ENCODE measurements at places on chromosomes 7 and 10.

GRCh38 chr7:154837622-154838021 lies 165.3 kb downstream of the PAXIP1 start:
- no peak for DNase-seq

GRCh38 chr7:41149576-41149975 lies 553.3 kb downstream of the INHBA start:
- no peak for DNase-seq

DNA sequence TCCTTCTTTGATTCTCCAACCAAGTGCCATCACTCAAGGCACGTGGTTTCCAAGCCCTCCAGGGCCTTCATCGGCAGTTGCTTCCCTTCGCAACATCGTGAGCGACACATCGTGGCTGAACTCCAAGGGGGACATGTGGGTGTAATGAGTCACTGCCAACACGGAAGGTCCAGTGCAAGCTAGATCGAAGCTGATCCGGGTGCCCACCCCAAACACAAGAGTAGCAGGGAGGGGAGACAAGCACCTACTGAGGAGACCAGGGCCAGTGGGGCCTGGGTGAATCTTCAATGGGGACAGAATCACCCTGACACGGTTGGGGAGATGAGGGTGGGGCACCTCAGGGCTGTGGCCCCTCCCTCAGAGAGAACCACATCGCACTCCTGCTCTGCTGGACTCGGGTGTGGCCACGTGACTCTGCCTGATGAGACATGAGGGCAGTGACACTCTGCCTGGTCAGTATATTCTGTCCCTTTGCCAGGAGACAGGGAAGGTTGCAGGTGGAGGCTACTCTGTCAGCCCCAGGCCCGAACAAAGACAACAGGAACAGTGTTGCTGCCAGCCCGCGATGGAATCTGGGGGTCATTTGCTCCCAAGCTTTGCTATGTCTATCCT lies 36.8 kb upstream of the HSPA12A start:
- no peak for DNase-seq

GRCh38 chr10:24288581-24288980 lies 79.6 kb downstream of the KIAA1217 start:
- no peak for DNase-seq

GRCh38 chr10:72567421-72567820 lies 58.5 kb downstream of the MICU1 start:
- no peak for DNase-seq

DNA sequence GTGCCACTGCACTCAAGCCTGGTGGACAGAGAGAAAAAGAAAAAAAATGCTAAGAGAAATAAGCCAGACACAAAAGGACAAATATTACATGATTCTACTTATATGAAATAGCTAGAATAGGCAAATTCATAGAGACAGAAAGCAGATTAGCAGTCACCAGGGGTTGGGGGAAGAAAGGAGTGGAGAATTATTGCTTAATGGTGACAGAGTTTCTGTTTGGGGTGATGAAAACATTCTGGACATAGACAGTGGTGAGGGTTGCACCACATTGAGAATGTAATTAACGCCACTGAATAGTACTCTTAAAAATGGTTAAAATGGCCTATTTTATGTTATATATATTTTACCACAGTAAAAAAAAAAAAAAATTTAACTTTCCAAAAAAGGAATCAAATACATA lies 6.4 kb upstream of the NT5C2 start:
- no peak for DNase-seq

- no peak for DNase-seq
Measured at GRCh38 chr10:81724431-81724830, 150.6 kb upstream of the NRG3 start.

- no peak for DNase-seq
Measured at GRCh38 chr10:124155781-124156435, 62.5 kb upstream of the CHST15 start.

DNA sequence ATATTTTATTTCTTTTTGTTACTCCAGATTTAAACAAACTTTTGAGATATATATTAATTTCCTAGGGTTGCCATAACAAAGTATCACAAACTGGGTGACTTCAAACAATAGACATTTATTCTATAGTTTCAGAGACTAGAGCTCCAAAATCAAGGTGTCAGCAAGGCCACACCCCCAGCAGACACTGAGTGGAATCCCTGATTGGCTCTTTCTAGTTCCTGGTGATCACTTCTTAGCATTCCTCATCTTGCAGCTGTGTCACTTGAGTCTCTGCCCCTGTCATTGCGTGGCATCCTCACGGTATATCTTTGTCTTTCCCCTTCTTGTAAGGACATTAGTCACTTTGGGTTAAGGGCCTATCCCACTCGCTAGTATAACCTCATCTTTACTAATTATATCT lies 7.6 kb upstream of the SLC26A3 start:
- DNase-seq = no peak

DNA sequence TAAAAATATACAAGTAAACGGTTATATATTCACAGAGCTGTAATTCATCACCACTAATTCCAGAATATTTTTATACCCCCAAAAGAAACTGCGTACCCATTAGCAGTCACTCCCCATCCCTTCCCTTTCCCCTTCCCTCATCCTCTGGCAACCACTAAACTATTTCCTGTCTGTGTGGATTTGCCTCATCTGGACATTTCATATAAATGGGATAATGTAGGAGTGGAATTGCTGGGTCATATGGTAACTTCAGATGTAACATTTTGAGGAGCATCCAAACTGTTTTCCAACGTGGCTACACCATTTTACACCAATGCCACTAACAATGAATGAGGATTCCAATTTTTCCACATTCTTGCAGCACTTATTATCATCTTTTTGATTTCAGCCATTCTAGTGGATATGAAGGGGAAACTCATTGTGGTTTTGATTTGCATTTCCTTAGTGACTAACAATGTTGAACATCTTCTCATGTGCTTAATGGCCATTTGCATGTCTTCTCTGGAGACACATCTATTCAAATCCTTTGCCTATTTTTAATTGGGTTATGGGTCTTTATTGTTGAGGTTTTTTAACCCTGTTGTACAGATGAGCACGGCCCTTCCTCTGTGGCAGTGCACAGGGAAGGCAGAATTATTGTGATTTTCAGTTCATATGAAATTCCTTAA lies 79.2 kb downstream of the RBM20 start:
- DNase-seq = no peak

GRCh38 chr10:85863301-85864172 lies 503.1 kb downstream of the GRID1 start:
- DNase-seq = no peak

DNA sequence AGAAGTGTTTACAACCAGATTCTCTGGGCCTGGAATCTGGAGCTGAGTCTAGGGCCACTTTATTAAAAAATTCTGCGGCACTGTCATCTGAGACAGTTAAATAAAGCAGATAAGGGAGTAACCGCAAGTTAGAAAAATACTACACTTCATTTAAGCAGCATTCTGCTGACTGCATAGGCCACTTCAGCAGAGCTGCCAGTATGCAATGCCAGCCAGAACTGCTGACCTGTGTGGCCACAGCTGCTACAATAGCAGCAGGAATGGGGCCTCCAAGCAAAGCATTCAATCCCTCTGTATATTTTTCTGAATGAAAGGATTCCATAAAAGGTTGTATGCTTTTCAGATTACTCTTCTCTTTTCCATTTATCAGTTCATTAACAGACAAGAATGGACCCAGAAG lies 136.0 kb downstream of the COL28A1 start:
- DNase-seq = no peak

DNA sequence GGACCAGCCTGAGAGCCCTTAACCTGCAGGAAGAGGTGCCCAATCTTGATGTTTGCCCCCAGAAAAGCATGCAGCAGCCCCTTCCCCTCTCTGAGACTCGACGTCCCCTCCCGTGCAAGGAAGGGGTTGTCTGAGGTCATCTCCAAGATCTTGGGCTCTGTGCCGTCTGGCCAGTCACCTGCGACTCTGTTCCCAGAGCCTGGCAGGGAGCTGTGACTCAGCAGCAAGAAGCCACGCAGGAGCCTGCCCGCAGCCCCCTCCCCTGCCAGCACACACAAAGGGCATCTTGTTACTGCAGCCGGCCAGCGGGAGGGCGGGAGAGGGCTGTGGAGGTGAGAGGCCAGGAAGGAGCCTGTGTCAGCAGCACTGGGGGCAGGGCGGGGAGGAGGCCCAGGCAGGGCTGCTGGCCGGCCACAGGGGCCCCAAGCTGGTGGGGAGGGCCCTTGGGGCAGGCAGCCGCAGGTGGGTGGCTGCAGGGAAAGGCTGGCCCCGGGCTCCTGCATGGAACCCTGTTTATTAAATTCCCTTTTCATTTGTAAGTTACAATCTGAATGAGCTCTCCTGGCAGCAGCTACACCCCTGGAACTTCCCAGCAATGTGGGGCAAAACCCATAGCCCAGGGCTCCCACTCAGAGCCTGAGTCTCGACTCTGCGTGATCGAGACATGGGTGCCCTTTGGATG lies 103.7 kb upstream of the ZMIZ1 start:
- no peak for DNase-seq

DNA sequence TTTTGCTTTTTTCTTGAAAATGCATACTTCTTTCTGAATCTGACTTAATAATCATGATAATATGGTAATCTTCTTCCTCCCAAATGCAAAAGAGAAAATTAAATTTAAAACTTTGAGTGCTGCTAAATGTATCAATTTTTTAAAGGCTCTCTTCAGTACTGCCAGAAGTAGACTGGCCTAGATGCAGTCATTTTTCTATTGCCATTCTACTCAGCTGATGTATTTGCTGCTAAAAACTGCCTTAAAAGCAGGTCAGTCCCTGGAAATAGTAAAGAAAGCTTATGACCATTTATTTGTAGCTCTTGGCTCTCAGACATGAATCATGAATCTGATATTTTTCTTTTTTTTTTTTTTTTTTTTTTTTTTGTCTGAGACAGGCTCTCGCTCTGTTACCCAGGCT lies 28.5 kb downstream of the NAPEPLD start:
- DNase-seq = no peak

GRCh38 chr7:91344911-91345310 lies 80.7 kb downstream of the FZD1 start:
- no peak for DNase-seq

- DNase-seq = no peak
Measured at GRCh38 chr10:13106387-13107045, 6.6 kb downstream of the OPTN start.

DNA sequence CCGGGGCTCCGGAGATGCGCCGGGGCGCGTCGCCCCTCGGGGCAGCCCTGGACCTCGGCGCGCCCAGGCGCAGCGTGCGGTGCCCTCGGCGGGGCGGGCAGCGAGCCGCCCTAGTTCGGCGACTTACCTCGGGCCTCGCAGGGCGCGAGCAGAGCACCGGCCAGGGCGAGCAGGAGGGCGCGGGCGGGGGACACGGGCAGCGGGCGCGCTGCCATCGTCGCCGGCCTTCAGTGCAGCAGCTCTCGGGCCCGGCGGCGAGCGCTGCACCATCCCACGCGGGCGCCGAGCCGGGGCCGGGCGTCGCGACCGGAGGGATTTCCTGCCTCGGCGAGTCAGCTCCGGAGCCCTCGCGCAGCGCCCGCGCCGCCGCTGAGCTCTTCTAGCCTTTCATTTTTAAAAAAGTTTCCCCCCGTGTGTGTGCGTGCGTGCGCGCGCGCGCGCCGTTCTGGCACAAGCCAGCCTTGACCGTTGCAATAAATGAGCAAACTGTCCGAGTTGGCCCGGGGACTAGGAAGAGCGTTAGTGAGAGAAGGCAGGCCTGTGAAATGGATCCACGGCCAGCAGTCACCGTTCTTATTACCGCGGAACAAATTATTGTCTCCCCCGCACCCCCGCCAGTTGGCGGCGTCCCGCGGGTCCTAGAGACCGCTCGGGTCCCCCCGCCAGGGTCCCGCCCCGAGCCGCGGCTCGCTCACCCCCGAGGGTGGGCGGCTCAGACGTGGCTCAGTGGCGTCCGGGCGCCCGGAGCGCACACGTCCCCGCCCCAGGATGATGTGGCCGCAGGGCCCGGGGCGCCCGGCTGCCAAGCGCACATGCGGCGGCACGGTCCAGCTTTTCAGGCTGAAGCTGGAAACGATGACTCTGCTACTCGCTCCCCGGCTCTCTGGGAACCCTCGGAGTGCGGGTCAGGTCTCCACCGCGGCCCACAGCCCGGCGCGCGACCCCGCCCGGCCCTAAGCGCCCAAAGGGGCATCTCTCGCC lies at the start of gene ADAM12:
ADAM12 (minus strand) TSS at position 547 of the 981 bp plus-strand sequence; CDS start at position 215, 332 bp downstream.
- no peak for DNase-seq

- no peak for DNase-seq
Measured at GRCh38 chr10:133396035-133396624, 2.2 kb downstream of the MTG1 start.

GRCh38 chr7:94823947-94824346 lies 83.4 kb upstream of the PPP1R9A start:
- no peak for DNase-seq

GRCh38 chr7:65820287-65820950 lies 52.5 kb upstream of the VKORC1L1 start:
- DNase-seq = no peak

- no peak for DNase-seq
Measured at GRCh38 chr7:64098-64915, 128.1 kb upstream of the FAM20C start.

- DNase-seq = no peak
Measured at GRCh38 chr7:41147606-41148485, 555.0 kb downstream of the INHBA start.

DNA sequence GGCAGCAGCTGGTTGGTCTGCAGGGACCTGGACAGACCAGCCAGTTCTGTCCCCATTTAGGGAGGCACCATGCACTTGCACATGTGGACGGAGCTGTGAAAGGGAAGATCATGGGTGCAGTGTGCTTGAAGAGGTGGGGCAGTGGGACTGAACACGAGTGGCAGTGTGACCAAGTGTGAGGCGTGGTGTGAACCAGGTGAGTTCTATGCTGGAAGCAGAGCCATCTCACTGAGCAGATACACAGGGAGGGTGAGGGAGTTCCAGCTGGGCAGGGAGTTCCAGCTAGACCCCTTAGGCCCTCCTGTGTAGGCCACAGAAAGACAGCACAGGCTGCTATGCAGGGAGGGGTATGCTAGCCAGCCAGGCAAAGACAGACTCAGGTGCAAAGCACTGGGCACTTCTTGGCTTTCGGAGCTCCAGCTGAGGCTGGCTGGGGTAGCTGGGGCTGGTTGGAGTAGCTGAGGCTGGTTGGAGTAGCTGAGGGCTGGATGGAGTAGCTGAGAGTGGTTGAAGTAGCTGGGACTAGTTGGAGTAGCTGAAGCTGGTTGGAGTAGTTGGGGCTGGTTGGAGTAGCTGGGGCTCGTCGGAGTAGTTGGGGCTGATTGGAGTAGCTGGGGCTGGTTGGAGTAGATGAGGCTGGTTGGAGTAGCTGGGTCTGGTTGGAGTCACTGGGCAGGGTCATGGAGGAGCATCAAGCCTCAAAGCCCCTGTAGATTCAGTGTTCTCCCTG lies 90.9 kb downstream of the HIP1 start:
- no peak for DNase-seq

DNA sequence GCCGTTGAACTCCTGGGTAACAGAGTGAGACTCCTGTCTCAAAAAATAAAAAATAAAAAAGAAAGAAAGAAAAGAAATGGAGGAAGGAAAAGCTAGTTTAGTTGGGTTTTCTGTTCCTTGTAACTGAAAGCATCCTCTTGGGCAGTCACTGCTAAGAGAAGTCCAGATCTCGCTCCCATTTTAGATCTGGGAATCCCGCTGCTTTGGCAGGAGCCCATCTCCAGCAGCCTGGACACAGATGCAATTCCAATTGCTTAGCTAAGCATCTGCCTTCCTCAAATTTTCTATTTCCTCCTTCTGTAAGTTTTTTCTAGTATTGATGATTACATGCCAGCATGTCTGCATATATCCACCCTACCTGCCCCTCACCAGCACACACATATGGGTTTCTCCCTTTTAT lies 54.1 kb downstream of the DENND2A start:
- no peak for DNase-seq

- DNase-seq = no peak
Measured at GRCh38 chr7:112205343-112206237, 609 bp downstream of the DOCK4 start.

All from stimulated activated CD4-positive, alpha-beta T cell treated with anti-CD3 and anti-CD28 coated beads, TNF-alpha, amount 100 ng/mL, for 4 hours (primary cell).